Naive thymus-derived CD8-positive, alpha-beta T cell (primary cell): ENCODE measurements at places on chromosomes 7 and 10. TPM values are rescaled to one million over a fixed set of nuclear protein-coding genes. Genes with fewer than 3 reads are reported as not detected.

ABCF2 gene
- 30.2 TPM for total RNA-seq

CYP3A7 gene
- total RNA-seq = not detected

- peaks cover 6% of the 10 kb centered on the region for H3K4me1 ChIP-seq
- peaks cover 79% of the 10 kb centered on the region for H3K36me3 ChIP-seq
- H3K27ac ChIP-seq = no peak overlapping the region
- DNase-seq = no peak
Observed at GRCh38 chr7:23615331-23615730, 18.1 kb downstream of the CCDC126 start.

DNA sequence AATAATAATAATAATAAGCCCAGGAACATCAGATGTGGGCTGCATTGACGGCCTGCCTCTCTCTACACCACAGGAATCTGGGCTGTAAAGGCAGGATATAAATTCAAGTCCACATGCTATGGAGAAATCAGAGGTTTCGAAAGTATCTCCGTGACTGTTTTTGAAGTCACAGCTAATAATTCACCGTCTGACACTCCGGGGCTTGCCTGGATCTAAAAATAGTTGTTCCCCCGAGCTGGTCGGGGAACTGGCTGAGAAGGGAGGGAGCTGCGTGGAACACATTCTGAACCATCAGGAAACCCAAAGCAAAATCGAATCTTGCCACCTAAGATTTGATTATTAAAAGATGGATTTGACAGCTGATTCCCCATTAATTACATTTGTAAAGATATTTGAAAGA, 35.4 kb downstream of the KLF6 start:
- H3K36me3 ChIP-seq = no peaks in the 10 kb centered on the region
- no peaks in the 10 kb centered on the region for H3K27me3 ChIP-seq
- no peak overlapping the region for H3K27ac ChIP-seq
- H3K4me1 ChIP-seq = peaks cover 1% of the 10 kb centered on the region

DNA sequence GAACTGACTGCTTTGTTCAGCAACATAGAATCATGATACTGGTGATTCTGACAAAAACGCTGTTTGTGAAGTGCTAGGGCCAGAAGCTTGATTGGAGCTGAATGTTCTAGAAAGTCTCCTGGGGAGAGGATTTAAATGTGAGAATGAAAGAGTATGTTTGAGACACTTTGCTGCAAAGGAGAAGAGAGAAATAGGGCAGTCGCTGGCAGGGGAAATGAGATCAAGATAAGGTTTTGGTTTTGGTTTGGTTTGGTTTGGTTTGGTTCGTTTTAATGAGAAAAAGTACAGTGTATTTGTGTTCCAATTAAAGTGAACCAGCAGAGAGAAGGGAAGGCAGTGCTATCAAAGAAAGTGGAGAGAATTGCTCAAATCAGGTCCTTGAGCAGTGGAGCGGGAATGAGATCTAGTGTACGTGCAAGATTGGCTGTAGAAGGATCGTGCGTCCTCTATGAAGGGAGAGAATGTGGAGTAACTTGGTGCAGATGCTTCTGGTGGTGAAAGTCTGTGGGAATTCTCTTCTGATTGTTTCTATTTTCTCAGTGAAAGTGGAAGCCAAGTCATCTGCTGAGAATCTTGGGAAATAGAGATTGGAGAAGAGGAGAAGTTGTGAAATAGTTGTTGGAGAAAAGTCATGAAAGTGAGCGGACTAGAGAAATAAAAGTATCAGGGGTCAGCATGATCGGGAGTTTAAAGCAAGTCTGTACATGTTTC, 270.5 kb downstream of the CCDC3 start:
- no peaks in the 10 kb centered on the region for H3K4me1 ChIP-seq
- H3K27me3 ChIP-seq = no peaks in the 10 kb centered on the region
- no peak for DNase-seq
- peaks cover 2% of the 10 kb centered on the region for H3K36me3 ChIP-seq

GRCh38 chr10:103711351-103711994, 143.9 kb downstream of the SH3PXD2A start:
- no peaks in the 10 kb centered on the region for H3K4me1 ChIP-seq
- H3K4me3 ChIP-seq = no peak overlapping the region
- H3K36me3 ChIP-seq = no peaks in the 10 kb centered on the region
- no peaks in the 10 kb centered on the region for H3K27me3 ChIP-seq
- DNase-seq = no peak

- H3K36me3 ChIP-seq = no peaks in the 10 kb centered on the region
- no peak overlapping the region for H3K27ac ChIP-seq
- peaks cover 7% of the 10 kb centered on the region for H3K27me3 ChIP-seq
- DNase-seq = peak; percentile 52
Observed at GRCh38 chr10:9302140-9302746, 1247.8 kb downstream of the GATA3 start.

- H3K4me1 ChIP-seq = peaks cover 13% of the 10 kb centered on the region
- H3K27me3 ChIP-seq = peaks cover 14% of the 10 kb centered on the region
- no peak overlapping the region for H3K27ac ChIP-seq
- no peaks in the 10 kb centered on the region for H3K36me3 ChIP-seq
Observed at GRCh38 chr7:43072530-43072929, 39.9 kb upstream of the HECW1 start.
